Cardiac muscle cell (in vitro differentiated cells and primary cell): ENCODE measurements at places on chromosomes 6 and 20.

GRCh38 chr20:53284256-53284655 lies 309.4 kb downstream of the ZNF217 start:
- no peak for DNase-seq

GRCh38 chr6:131372535-131372934 lies 200.5 kb upstream of the ARG1 start:
- DNase-seq, result no peak

DNA sequence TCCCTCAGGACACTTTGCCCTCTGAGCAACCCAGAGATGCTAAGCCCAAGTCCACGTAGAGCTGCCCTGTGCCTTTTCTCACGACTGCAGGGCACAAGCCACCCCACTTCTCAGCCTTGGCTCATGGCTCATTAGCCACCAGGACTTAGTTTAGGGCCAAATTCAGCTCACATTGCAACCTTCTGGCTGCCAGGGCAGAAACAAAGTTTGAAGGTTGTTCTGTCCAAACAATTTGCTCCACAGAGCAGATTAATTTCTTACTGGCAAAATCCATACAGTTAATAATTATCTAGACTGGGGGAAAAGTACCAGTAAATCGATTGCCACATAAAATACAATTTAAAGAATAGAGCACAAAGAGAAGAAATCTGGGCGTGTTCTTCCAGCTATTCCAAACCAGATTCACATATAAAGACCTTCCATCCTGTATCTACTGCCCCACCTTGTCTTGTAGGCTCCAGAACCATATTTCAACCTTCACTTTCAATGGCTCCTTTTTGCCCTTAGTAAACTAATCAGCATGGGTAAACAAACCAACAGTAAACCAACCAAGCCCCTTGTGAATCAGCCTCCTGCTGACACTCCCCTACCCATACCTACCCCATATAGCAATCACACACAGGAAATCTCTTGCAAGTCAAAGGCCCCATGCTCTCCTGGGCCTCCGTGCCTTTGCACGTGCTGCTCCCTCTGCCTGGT lies 101.9 kb downstream of the QRSL1 start:
- no peak for DNase-seq

DNA sequence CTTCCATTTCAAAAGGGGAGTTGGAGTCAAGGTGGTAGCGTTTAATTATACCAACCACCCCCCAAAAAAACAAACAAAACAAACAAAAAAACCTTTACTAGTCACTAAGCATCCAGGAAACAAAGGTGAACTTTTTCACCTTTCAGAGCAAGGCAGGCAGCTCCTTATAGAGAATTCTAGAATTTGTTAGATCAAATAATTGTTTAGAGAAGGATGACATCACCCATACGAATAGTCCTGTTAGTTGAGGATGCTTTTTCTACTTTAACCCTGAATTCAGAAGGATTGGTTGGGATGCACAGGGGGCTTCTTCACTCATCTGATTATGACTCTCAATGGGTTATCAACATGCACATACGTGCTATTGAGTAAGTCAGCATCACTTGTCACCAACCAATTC lies 44.3 kb downstream of the GNAS start:
- DNase-seq, result no peak

DNA sequence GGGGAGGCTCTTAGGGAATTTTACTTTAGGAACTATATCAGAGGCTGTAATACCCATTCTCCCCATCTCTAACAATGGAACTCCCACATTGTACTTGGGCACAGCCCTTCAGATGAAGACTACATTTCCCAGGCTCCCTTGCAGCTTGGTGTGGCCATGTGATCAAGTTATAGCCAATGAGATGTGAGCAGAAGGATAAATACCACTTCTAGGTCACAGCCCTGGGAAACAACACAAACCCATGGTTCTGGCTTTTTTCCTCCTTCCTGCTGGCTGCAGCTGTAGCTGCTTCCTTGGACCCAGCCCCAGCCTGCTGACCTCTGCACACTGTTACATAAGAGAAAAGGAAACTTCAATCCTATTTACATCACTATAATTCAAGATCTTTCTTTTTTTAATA lies 445.9 kb upstream of the JARID2 start:
- peak; percentile 67 for DNase-seq

DNA sequence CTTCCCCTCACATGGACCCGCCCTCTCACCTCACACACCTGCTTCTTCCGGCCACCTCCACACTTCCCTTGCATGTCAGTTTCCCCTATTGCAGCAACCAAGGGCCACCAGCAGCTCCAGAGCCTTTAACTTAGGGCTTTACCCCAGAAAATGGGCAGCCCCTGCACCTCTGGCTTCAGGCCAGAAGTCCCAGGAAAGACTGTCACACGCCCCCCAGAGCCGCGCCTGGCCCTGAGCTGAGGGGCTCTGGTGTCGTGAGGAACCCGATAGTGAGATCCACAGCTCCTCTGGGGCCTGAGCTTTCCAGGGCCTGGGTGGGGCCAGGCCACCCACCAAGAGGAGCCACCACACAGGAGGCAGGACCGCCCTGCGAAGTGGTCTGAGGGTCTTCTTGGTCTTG lies 182.4 kb downstream of the DLL1 start:
- DNase-seq, result no peak

DNA sequence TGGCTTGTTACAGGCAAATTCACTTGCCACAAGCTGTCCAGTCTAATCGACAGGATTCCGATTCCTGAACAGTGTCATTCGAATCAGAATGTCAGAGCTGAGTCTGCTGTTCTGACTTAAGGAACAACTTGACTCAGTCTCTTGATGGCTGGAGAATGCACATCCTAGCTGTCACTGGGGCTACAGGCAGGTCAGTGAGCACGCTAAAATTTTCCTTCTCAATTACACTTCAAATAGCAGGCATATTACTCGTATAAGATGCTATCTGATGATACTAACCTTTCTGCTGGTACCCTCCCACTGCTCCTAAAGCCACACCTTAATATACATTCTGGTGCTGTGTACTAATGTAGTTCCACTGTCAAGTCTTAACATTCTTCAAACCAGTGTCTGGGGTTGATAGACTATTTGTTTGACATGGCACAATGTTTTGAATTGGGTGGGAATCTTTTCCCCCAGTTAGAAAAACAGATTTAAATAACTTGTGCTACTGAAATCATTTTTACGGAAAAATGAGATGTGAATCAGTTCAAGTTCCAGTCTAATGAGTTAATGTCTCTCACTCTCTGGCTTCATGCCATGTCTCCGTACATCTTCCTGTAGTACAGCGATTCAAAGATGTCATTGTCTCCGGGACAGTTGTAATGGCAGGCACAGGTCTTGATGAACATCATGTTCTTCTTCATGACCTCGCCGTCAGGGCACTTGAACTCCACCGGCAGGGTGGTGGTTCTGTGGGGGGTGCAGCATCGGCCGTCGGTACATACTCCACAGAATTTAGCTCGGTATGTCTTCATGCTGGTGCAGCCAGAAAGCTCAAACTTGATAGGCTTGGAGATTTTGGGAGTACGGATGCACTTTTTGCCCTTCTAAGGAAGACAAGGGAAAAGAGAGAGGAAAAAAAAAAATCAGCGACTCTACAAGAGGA lies 2.2 kb downstream of the CCN2 start:
- peak; percentile 11 for DNase-seq
